Forelimb muscle (tissue), 1 donor: ENCODE measurements at places on chromosomes 11 and 22.
A peak's percentile ranks its signal among the peaks of the same experiment; 100 is the strongest.

GRCh38 chr11:723120-723883 lies 17.3 kb downstream of the EPS8L2 start:
- DNase-seq: peak; percentile 32

- DNase-seq: no peak
Observed at GRCh38 chr22:31957970-31958594, 13.7 kb downstream of the YWHAH start.

DNA sequence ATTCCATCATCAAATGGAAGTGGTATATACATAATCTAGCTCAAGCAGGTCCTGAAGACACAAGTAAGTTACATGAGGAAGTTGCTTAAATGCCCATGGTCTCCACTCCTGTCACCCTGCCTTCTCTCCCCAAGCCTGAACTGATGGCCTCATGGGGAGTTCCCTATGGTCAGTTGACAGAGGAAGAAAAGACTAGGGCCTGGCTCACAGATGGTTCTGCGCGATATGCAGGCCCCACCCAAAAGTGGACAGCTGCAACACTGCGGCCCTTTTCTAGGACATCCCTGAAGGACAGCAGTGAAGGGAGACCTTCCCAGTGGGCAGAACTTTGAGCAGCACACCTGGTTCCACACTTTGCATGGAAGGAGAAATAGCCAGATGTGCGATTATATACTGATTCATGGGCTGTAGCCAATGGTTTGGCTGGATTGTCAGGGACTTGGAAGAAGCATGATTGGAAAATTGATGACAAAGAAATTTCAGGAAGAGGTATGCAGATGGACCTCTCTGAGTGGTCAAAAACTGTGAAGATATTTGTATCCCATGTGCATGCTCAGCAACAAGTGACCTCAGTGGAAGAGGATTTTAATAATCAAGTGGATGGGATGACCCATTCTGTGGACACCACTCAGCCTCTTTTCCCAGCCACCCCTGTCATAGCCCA lies 17.3 kb upstream of the CD82 start:
- no peak for DNase-seq

GRCh38 chr11:93526641-93527583 lies 16.3 kb downstream of the SMCO4 start:
- DNase-seq: no peak
